ENCODE measurements at places on chromosomes 16 and 17.

- DNase-seq: no peak
Measured at GRCh38 chr16:57646388-57647039, 18.1 kb downstream of the ADGRG1 start.

- no peak for DNase-seq
Measured at GRCh38 chr17:17538417-17539391, 42.5 kb upstream of the RASD1 start.

DNA sequence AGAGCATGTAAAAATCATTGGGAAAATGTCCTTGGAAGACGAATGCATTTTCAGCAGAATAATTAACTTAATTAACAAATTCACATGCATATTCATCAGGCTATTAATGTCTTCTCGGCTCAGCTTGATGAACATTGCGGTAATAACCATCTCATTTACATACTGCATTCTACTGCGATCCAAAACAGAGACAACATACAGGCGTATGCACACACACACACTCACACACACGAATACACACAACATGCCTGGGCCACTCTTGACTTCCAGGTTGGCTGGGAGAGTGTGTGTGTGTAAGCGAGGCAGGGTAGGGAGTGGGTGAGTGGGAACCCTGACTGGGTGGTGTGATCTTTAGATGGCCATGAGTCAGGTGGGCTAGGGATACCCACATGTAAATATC lies 44.7 kb downstream of the NEUROD2 start:
- DNase-seq: no peak

DNA sequence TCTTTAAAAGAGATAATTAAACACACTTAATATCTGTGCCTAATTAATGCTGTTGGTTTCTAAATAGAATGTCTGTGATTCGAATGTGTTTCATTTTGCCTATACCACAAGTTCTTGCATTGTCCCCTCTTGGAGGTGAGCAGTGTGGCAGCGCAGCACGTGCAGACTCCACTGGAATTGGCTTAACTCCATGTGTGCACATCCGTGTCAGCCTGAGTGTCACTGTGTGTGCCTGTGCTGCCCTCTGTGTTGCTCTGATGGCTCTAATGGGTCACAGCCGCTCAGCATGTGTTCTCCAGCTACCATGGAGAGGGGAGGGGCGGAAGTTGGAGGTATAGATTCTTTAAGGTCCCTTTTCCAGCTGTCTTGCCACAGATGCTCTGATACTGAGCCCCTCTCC lies 226.6 kb downstream of the SPECC1 start:
- no peak for DNase-seq

- DNase-seq: no peak
Measured at GRCh38 chr17:30476726-30477082, 504 bp upstream of the GOSR1 start.

DNA sequence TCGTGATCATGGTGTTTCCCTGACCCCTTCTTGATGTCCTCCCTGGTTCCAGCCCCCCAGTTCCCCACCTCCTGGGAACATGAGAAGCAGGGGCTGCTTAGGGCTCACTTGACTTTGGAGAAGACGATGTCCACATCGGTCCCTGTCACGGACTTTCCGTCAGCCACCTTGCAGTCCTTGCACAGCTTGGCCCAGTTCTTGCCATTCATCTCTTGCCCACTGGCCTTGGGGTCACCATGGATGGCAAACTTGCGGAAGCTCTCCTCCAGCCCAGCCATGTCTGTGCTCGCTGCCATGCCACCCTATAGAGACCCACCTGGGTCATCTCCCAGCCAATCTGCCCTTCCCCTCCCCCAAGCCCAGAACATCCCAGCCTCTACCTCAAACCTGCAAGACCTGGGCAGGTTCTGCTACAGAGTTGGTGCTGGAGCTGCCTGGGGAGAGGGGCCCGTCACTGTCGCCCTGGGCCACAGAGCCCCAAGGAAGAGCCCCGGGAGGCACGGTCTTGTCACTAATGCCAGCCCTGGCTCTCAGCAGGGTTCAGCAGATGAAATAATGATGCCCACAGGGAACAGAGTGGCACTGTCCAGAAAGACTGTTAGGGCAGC lies 2.4 kb downstream of the TPPP3 start:
- no peak for DNase-seq

DNA sequence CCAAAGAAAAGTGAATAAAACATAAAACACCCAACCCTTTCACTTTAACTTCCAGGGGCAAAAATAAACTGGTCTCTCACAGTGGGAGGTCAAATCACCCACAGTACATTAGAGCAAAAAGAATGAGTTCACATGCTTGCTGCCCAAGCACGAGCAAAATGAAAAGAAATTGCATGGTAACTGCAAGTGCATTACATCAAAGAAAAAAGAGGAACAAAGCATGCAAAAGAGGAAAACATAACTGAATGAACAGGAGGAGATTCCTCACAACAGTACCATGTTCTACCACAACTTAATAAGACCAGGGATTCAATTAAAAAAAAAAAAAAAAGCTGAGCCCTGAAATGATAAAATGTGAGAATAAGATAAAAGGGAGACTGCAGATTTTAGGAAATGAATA lies 12.3 kb downstream of the DNAH2 start:
- no peak for DNase-seq

GRCh38 chr17:81854974-81855774 lies 5.2 kb downstream of the P4HB start:
- DNase-seq: no peak

DNA sequence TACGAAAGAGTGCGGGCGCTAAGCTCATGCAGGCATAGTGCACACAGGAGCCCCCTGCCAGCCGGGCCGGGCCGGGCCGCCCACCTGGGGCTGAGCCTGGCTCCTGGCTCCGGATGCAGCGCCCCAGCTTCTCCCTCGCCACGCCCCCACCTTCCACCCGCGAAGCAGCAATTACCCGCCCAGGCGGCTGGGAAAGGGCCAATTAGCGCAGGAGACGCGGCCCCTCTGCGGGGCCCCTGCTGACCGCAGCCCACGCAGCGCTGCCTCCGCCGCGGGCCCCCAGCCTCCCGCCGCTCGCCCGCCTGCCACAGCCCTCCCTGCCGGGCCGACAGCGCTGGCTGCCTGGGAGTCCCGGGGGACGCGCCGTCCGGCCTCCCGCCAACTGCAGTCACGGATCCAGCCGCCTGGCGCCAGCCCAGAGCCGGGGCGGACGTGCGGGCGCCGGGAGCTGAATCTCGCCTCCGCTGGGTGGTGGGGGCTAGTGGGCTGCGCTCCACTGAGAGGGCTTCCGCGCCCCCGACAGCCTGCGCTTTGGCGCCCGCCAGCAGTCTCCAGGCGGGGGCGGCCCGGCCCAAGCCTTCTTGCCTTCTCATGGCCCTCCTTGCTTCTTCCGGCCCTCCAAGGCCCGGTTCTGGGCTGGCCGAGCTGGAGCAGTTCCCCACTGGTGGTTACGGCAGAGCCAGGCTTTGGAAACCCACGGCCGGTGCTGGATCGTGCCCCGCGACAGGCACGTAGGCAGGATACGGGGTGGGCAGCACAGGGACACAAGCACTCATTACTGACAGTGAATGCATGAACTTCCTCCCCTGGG lies 14.9 kb upstream of the CBFB start:
- DNase-seq: peak; percentile 68

DNA sequence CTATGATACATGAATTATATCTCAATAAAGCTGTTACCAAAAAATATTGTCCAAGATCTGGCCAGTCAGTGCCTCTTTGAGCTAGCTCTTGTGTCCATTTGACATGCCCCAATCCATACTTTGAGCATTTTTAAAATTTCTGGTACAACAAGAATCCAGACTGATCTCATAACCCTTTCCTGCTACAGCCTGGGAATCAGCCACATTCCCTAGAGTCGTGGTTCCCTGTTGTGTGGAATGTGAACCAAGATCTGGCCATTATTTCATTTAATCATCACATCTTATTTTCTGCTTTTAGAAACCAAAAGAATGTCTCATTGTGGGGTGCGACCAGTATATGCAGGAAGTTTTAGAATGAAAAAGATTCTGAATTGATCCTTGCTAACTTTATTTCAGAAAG lies 34.3 kb upstream of the RPRML start:
- no peak for DNase-seq

- DNase-seq: no peak
Measured at GRCh38 chr17:72119077-72119872, 1.5 kb upstream of the SOX9 start.

DNA sequence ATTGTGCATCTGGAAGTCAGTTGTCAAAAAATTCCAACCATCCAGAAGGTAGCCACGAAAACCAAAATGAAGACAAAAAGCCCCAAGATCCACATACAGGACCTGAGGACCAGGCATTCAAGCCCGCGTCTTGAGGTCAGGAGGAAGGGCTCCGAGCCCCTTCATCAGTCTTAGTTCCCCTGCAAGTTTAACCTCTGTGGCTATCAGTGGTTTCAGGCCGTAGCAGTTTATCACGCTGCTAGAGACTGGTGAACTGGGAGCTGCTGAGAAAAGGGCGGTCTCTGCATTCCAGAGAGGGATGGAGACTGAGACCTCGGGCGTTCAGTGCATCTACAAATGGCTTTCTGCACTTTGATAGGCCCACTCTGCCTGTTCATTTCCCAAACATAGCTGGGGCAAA lies 70.6 kb downstream of the IRF8 start:
- no peak for DNase-seq

DNA sequence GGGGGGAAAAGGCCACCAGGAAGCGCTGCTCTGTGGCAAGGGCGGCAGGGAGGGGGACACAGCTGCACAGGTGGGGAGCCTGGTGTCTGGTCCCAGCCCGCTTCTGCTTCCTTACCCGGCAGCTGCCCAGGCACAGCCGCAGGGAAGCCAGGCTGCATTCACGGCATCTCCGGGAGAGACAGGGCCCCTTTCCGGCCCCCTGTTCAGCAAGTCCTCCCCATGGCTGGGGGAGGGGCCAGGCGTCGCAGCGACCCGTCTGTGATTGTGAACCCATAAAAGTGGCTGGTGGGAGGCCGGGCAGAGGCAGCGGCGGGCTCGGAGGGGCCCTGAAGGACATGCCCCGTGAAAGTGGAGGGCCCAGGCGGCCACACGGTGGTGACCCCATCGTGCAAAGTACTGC lies 28.7 kb downstream of the SOX8 start:
- no peak for DNase-seq

DNA sequence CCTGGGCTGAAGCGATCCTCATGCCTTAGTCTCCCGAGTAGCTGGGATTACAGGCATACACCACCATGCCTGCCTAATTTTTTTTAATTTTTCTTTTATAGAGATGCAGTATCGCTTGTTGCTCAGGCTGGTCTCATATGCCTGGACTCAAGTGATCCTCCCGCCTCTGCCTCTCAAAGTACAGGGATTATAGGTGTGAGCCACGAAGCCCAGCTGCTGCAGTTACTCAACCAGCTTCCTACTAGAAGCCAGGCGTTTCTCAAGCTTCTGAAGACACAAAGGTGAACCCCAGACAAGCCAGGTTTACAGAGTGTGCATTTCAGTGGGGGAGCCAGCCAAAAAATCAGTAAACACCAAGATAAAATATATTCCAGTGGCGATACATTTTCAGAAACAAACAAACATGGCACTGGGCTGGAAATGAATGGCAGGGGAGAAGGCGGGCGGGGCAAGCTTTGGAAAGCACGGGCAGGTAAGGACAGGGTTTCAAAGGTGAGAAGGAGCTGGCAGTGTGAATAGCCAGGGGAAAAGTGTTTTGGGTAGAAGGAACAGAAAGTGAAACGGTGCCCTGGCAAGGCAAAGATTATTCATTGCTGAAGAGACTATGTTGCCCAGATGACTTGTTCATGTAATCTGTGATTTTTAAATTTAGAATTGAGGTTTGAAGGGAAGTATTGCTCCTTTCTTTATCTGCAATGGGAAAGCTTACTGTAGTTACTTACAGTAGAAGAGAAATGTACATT lies 471.1 kb downstream of the WWOX start:
- no peak for DNase-seq

DNA sequence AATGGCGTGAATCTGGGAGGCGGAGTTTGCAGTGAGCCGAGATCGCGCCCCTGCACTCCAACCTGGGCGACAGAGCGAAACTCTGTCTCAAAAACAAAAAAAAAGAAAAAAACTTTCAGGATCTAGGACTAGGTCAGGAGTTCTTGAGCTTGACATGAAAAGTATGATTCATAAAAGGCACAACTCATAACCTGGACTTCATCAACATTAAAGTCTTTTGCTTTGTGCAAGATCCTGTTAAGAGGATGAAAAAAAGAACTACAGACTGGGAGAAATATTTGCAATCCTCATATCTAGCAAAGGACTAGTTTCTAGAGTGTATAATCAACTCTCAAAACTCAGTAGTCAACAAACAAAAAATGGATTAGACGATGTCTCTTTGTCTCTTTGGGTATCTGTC lies 40.0 kb downstream of the TBC1D16 start:
- DNase-seq: no peak

DNA sequence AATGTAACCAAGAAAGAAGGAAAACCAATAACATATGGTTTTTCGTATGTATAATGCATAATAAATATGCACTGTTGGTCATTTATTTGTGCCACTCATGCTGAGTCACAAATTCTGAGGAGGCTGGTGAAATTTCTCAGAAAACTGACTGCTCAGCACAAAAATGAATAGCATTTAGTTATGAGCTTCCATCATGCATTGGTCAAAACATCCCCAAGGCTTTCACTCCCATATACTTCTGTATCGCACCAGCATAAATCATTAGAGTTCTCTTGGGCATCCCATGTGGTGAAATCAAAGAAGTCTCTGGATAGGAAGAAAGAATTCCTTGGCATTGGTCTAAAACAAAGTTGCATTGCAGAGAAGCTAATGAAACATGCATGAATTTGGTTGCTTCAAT lies 785.6 kb upstream of the CDH8 start:
- no peak for DNase-seq

DNA sequence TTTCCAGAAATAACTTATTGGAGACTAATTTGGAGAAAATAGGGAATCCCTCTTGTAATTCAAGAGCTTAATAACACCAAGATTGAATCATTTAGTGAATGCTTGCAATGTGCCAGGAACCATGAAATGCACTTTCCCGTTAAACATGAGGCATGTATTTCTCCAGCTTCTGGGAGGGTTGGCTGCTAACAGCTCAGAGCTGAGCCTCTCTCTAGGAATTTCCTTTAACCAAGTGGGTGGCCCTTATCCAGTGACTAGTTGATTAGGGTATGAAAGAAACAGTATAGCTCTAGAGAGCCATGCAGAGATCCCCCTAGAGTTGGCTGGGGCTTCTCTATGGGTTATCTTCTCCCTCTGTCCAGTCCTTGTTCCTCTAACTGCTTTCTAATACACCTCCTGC lies 356.4 kb upstream of the GOT2 start:
- DNase-seq: no peak

DNA sequence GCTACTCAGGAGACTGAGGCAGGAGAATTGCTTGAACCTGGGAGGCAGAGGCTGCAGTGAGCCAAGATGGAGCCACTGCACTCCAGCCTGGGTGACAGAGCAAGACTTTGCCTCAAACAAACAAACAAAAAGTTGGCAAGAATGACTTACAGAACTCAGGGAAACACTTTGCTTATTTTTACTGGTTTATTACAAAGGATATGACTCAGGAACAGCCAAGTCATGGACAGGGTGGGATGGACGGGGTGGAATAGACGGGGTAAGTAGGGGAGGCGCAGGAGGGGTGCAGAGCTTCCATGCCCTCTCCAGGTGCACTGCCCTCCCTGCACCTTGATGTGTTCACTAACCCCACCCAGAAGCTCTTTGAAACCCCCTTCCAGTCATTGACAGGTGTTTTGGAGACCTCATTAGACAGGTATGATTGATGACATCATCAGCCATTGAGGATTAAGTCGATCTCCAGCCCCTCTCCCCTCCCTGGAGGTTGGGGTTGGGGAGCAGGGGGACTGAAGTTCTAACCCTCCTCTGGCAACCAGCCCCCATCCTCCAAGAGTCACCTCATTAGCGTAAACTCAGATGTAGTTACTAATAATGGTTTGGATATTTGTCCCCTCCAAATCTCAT lies 41.3 kb upstream of the ZCCHC14 start:
- DNase-seq: no peak

GRCh38 chr17:49698005-49698404 lies 9.8 kb downstream of the SLC35B1 start:
- DNase-seq: no peak

Measured in GM10248 (cell line).